GM04504 (cell line): ENCODE measurements at places on chromosomes 11 and 22.

DNA sequence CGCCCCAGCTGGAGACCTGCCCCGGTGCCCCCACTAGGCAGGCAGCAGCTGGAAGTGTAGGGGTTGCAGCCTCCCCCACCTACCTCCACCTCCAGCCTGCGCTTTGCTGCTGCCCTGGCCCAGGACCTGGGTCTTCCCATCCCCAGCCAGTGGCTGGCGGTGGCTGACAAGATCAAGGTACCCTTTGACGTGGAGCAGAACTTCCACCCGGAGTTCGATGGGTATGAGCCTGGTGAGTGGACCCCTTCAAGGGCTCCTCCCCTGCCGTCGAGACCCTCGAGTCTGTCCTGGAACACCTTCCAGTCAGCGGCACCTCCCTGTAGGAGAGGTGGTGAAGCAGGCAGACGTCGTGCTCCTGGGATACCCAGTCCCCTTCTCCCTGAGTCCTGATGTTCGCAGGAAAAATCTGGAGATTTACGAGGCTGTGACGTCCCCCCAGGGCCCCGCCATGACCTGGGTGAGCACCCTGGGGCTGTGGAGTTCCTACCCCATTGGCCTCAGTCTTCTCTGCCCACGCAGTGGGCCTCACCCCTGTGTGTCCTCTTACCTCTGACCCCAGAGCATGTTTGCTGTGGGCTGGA is 4.4 kb downstream of the PGGHG start:
- no peak for DNase-seq

DNA sequence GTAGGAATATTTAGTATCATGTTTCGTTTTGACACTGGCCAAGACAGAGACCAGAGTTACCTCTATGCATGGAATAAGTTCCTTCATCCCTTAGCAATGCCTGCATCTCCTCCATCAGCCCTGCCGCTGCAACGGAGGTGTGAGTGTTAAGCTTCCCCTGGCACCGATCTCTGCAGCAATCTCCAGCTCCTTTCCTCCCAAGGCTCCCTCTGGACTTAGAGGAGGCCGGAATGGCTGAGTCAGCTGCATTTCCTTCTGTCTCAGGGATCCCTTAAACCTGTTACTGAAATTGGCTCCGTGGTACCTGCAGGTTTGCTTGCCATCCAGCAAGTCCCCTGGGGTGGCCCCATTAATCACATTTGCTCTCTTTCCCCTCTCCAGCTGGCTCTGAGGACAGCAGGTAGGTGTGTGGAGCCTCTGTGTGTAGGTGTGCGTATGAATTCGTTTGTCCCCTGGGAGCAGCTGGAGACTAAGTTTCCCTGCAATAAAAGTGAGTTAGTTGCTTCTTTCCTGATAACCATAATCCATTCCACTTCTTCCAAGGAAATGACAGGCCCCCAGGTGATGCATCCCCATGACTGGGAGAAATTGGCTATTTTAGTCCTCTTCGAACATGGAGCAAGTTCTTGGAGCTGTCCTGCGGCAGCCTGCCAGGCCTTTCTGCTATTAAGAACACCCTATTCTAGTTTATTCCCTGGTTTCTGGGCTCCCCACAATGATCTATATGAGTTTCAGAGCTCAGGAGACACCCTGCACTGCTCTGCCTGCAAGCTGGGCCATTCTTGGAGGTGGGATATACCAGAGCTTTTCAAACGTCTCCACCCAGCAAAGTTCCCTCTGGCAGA is 457.2 kb upstream of the CADM1 start:
- no peak for DNase-seq

GRCh38 chr22:30733181-30733631 is 38.5 kb downstream of the OSBP2 start:
- no peak for DNase-seq

DNA sequence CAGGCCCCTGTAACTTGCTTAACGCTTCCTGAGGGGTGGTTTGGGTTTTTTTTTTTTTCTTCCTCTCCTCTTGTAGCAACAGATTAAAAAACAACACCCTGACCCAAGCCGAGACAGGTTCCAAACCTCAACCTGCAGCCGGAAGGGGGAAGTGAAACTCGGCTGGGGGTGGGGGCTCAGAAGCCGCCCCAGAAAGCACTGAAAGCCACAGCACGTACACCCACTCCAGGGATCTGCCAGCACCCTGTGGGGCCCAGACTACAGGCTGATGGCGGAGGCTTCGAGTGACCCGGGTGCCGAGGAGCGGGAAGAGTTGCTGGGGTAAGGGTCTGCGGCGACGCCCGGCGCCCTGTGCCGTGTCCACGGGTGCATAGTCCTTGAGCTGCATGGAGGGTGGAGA is at the start of gene LSP1:
TSS of gene LSP1 (plus strand) at position 208 of the 400 bp plus-strand sequence. CDS start at position 269, 61 bp downstream.
- DNase-seq = no peak

GRCh38 chr11:130118165-130118564 is 41.4 kb upstream of the ST14 start:
- DNase-seq = no peak

GRCh38 chr11:61514050-61514917 is 5.7 kb downstream of the LRRC10B start:
- no peak for DNase-seq

DNA sequence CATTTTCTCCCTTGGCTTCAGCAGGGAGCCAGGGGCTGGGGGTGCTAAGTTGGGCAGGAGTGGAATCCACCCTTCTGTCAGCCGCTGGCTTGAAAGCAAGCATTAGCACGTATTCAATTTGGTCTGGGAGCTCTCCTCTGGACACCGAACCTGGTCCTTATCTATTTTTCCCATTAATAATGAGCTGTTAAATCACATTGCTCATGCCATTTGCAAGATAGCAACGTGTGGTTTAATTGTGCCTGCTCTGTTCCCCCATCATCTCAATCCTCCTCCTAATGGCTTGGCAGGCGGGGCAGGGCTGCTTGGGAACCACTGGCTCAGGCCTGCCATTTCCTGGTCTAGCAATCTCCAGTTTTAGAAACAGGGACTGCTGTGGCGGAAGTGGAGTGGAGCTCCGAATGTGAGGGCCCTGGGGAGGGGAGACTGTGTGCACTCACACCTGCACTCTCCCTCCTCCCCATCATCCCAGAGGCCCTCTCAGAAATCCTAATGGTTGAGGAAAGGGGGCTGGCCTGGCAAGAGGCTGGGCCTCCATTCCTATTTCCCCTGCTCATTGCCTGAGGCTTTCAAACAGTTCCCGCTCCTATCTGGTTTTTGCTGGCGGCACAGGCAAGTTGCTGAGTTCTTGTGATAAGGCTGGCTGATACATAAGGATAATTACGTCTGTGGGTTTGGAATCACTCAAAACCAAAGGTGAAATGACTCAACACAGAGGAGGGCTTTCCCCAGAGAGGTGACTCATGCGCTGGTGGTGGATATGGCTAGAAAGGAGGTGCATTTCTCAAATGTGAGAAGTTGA is 201.2 kb upstream of the E2F8 start:
- peak; percentile 75 for DNase-seq

DNA sequence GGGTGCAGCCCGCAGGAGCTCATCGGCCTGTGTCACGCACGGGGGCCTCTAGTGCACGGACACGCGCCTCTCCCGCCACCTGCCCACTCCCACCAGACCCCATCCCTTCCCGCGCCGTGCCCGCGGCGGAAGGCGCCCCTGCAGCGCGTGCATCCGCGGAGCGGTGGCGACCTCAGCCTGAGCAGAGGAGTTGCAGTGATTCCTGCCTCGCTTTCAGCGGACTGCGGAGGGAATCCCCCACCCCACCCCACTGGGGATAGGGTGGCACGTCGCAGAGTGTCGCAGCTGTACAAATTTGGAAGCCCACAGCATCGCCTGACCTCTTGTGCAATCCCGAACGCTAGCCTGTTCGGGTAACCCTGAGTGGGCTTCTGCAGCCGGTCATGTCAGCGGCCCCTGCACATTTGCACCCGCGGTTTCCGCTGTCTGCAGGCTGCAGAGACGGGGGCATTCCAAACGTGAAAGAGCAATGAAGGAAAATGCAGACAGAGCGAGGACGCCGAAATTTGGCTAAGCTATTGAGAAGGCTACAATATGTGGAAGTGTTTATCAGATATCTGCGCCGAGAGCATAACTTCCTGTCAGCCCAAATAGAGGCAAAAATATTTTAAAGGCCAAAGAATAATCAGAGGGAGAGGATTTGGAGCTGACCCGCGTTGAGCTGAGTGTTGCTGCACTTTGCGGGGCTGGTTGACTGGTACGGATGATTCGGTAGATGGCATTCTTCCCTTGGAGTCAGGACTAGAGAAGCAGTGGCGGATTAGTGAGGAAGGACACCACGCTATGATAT is 617 bp upstream of the ARHGAP20 start:
- no peak for DNase-seq

- no peak for DNase-seq
Measured at GRCh38 chr11:20159466-20160381, 551 bp downstream of the DBX1 start.

- DNase-seq = no peak
Measured at GRCh38 chr11:124769806-124770774, 8.0 kb upstream of the ESAM start.

DNA sequence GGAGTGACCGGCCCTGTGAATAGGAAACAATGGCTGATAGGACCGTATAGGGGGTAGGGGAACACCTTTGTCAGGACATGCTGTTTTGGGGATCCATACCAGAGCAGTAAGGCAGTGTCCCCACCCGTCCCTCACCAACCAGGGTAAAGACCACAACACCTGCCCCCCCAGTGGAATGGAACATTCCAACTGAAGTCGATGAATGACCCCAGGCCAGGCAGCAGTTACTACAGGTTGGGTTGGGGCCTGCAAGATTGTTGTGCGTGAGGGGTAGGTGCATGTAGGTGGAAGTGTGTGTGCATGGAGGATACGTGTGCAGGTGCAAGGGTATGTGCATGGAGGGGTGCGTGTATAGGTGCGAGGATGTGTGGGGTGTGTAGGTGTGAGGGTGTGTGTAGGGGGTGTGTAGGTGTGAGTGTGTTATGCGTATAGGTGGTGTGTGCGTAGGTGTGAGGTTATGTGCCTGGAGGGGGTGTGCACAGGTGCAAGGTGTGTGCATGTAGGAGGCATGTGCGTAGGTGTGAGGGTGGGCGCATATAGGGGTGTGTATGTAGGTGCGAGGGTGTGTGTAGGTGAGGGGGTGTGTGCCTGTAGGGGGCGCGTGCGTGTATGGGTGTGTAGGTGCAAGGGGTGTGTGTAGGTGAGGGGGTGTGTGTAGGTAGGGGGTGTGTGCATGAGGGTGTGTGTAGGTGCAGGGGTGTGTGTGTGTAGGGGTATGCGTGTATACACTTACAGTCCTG is 32.9 kb downstream of the PISD start:
- no peak for DNase-seq

DNA sequence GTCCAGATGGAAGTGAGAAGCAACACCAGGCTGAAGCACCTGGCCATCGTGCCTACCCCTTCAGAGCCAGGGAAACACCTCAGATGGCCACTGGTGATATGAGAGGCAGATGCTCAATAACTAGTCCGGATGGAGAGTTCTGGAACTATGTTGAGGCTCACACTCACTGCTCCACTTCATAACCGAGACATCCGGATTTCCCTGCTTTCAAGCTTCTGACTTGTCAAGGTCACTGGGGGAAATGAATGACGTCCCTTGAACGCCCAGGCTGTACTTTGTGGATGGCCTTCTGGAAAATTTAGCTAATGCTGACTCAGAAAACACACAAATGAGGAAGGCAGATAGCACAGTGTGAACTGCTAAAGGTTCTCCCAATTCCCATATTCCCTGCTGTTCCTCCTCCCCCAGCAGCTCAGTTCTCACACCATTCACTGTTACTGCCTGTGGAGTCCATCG is at the start of gene LYVE1:
TSS of gene LYVE1 (minus strand) at position 180 of the 456 bp plus-strand sequence. CDS start at position 47, 133 bp downstream.
- no peak for DNase-seq

DNA sequence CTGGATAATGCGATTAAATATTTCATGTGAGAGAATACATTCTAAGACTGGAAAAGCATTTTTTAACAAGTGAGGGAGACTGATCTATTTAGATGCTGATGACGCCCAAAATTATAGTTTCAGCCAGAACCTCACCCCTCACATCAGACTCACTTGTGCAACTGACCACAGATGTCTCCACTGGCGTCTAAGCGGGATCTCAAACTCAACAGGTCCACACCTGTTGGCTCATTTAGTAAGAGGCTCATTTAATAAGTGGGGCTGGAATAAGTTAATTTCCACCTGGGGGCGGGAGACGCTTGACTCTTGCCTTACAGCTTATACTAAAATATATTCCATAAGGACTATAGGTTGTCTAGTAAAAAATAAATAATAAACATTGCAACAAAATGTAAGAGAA is 47.5 kb downstream of the MORC2 start:
- DNase-seq = no peak

- no peak for DNase-seq
Measured at GRCh38 chr11:119490253-119491006, 67.5 kb upstream of the THY1 start.

GRCh38 chr11:13108416-13108815 is 99.3 kb downstream of the RASSF10 start:
- no peak for DNase-seq

DNA sequence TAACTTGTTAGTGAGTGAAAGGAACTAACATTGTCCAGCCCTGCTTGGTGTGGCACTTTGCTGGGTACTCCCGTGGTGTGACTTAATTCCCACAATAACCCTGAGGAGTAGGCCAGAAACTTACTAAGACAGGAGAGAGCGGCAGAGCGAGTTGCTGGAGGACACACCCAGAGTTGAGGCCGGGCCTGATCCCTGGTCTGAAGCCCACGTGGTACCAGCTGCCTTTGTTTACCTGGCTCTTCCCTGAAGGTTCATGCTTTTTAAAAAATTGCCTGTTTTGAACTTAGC is 594 bp downstream of the MPST start:
- DNase-seq = no peak

DNA sequence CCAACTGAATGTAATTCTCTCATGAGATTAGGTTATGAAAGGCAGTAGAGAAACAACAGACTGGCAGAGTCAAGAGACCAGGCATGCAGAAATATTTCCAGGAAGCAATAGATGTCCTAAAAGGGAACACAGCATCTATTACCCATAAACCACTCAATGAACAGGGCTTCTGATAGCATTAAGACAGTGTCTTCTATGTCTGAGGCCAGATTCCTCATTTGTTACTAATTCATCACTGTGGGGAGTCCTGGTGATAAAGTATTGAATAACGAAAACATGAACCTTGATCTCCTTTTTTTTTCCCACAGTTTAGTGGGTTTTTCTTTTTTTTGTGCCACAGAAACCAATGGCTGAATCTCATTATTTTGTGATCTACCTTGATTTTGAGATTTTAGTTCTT is 339.0 kb downstream of the METTL15 start:
- peak; percentile 20 for DNase-seq

- no peak for DNase-seq
Measured at GRCh38 chr22:43118953-43119458, 8.5 kb downstream of the BIK start.

DNA sequence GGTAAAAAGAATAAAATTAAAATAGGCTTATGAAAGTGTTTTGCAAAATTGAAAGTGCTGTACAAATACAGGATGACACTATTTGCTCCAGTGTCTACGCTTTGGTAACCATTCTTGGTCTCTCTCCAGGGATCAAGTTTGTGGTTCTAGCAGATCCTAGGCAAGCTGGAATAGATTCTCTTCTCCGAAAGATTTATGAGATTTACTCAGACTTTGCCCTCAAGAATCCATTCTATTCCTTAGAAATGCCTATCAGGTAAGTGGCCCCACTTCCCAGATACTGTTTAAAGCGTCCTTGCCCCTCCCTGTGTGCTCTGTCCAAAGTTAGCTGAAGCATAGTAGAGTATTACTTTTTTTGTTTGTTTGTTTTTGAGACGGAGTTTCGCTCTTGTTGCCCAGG is 3.1 kb downstream of the TRAPPC4 start:
- no peak for DNase-seq
